ENCODE measurements at places on chromosomes 7 and 10.
A peak's percentile ranks its signal among the peaks of the same experiment; 100 is the strongest.

DNA sequence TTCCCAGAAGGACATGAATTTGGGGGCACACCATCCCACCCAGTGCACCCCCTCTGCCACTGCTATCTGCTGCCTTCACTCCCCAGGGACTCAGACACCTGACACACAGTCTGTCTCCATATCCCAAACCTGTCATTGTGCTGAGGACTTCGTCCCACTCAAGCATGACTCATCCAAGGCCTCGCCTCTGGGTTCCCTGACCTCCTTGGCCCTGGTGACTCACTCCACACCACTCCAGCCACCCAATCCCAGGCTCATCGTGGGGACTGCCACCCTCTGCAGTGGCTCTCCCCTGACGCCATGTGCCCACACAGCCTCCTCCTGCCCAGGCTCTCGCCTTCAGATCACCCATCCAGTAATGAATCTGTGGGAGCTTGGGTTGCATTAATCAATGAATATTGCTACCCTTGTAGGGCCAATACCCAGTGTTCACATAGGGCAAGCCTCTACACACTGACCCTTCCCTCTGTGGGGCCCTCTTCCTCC lies 6.6 kb upstream of the INSIG1 start:
- peak; percentile 89 for DNase-seq

DNA sequence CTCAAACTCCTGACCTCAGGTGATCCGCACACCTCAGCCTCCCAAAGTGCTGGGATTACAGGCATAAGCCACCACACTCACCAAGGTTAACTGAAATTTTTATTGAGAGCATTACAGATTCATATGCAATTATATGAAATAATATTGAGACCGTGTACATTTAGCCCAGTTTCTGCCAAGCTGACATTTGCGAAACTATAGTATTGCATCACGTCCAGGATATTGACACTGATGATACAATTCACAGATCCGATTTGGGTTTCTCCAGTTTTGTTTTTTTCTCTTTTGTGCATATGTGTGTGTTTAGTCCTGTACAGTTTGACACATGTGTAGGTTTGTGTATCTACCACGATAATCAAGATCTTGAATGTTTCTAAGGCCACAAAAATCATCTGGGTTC lies 627.9 kb upstream of the FOXK1 start:
- no peak for DNase-seq

DNA sequence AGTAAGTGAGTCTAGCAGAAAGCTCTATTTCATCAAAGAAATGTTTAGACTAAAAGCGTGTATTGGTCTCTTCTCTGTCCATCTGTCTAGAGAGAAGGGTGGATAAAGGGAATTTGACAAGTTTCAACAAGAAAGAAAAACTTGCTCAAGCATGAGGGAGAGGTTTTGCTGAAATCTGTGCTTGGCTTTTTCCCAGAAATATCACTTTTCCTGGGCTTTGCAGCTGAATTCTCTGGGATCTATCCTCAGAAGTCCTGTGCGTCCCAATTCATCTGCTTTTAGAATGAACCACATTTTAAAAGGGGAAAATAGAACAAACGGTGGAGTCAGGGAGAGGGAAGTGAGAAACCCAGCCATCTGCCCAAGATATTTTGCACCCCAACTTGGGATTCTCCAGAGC lies 59.6 kb upstream of the CELF2 start:
- DNase-seq = no peak

DNA sequence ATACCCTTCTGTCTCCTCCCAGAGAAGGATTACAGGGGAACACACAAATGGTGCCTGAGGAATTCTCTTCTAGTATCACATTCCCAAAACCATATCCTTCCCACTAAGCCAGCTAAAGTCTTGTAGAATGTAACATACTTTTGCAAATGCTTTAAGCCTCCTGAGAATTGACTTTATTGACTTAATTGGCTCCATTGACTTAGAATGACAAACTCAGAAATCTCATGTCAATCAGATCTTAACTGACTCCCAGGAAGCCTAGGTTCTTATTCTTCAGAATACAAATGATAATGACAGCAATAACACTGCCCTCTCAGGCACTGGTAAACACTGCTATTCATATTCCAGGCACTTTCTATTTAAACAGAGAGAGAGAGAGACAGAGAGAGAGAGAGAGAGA lies 356.9 kb upstream of the PRKCQ start:
- no peak for DNase-seq

- peak; percentile 89 for DNase-seq
Measured at GRCh38 chr7:92634924-92635519, 44.8 kb upstream of the FAM133B start.

- no peak for DNase-seq
Measured at GRCh38 chr7:73890555-73891147, 29.7 kb downstream of the TMEM270 start.

DNA sequence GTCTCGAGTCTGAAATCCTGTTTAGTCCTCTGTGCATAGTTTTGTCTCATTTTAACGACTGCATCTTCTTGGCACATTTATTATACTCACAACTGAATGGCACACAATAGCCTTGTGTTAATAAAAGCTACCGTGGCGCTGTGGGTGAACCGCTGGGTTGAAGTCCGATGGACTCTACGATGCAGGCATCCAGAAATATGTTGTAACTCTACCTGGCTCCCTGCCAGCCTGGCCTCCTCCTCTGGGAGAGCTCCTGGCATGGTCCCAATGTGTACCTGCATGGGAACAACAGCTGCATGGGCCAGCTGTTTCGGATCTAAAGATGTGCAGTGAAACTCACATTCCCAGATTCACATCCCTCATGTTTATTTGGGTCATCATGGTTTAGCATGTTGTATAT lies 3.7 kb upstream of the DPYSL4 start:
- DNase-seq = no peak

GRCh38 chr7:67644151-67644550 lies 647.5 kb downstream of the TYW1 start:
- DNase-seq = no peak

GRCh38 chr7:137846827-137847567 lies at the start of gene DGKI:
TSS of gene DGKI (minus strand) at chr7:137846974.
- DNase-seq = no peak

DNA sequence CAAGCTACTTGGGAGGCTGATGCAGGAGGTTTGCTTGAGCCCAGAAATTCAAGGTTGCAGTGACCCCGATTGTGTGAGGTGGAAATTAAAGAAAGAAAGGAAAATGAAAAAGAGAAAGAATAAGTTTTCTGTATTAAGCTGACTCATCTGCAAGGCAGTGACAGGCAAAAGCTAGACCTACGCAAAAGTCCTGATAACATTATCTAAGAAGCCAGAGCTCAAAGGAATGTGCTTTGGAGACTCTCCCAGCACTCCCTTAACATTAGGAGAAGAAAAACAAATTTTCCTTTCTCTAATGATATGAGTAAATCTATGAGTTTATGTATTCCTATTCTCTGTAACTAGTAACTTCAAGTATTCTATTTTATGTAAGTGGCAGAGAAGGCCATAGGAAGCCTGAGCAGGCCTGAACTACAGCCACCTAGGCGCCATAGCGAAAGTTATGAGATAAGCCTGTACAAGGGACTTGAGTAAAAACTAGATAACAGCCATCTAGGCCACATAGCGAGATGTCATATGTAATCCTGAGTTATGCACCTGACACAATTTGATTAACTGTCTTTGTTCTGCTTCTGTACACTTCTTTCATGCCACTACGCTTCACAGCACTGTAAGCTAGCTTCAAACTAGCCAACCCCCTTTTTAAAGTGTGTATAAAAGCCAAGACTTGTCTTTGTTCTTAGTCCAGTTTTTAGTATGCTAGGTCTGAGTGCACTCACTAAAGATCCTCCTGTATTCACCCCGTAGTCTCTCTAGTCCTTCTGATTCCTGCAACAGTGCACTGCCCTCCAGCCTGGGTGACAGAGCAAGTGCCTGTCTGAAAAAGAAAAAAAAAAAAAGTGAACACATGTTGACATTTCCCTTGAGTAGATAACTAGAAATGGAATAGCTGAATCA lies 9.4 kb upstream of the ZWINT start:
- peak; percentile 19 for DNase-seq

GRCh38 chr10:101030496-101031127 lies 317 bp downstream of the PDZD7 start:
- DNase-seq = no peak

GRCh38 chr7:28076423-28077200 lies 104.0 kb downstream of the JAZF1 start:
- DNase-seq = no peak

DNA sequence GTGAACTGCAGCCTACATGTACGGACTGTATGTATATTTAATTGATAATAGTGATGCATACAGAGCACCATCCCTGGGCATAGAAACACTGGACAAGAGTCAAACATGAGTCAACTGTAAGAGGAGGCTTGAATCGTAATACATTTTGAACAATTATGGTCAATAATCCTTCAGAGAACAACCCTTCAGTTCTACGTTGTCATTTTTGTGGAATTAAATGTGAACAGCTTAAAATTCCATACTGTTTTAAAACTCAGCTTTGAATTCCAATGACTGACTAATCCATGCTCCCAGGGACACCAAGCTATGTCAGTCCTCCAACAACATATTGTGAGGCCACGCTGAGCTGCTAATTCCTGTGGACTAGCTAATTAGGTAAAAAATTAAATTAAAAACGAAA lies 41.5 kb upstream of the KMT2E start:
- no peak for DNase-seq

DNA sequence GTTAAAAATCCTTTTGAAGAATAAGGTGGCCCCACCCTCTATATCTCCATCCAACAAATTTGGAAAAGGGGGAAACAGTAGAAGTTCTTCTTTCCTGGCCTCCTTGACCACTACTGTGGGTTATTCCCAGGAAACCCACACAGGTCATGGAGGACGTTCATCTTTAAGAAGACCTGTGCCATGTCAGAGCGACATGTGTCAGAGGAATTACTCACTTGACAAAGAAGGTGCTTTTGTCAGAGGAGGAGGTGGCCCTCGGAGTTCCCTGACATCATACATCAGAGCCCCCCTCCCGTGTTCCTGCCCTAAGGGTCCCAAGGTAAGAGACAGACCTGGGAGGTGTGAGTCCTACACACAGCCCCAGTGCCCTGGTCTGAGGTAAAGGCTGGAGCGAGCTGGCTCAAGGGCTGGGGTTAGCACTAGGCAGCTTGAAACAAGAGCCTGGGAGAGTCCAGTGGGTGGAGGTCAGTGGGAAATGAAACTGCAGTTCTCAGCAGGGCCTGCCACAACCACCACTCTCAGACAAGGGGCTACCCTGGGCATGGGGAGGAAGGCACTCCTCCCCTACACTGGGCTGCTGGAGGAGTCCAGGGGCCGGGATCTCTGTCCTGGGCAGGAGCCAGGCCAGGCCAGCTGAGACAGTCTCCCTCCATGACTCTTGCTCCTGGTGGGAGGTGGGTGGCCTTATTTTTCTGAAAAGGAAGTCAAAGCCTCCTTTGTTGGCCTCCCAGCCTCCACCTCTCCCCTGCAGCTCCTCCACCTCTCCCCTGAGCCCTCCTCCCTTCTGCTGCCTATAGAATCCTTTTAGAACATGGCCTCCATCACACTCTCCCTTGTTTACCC lies 21.8 kb upstream of the ZMIZ1 start:
- no peak for DNase-seq

GRCh38 chr10:93222211-93222754 lies 148.6 kb downstream of the CYP26A1 start:
- no peak for DNase-seq

GRCh38 chr10:63801166-63801565 lies 280.0 kb downstream of the REEP3 start:
- no peak for DNase-seq

DNA sequence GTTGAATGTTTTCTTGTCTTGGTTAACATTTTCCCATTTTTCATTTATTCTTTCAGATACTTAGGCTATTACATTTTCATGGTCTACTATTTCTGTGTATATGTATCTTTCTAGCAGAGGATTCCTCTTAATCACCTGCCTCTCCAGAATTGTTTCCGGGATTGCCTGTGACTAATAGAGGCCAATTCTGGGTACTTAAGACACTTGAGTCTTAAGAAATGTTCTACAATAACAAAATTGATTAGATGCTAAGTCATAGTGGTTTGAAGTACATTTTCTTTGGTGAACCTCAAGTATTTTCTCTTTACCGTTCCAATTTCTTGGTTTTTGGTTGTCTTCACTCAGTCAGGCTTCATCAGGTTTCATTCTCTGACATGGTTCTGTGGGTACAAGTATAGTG lies 26.4 kb downstream of the BBS9 start:
- no peak for DNase-seq

GRCh38 chr10:86065711-86066251 lies 300.8 kb downstream of the GRID1 start:
- DNase-seq = no peak

DNA sequence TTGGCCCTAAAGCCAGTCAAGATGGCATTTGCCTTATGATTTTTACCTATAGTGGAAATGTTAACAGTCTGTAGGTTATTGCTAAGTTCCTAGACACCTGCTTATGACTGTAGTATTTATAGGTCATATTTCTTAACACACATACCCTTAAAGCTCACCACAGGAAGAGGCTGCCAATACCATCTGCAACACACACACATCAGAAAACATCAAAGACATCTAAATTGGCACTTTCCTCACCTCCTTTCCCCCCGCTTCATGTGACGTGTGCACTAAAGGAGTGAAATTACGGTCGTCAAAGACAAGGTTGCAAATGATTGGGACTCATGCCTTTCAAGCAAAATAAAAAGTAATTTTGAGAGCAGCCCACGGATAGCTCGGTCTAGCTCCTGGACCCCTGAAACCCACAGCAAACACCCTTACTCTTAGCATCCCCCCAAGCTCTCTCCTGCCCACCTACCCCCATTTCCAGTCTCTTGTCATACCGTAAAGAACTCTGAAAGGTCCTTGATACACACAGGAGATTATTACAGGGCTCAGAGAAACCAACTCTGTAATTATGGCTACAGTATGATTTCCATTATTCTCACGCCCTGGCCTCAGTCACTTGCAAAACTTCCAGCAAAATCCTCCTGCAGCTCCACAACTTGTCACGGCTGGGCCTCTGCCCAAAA lies 90.5 kb downstream of the PLXNA4 start:
- DNase-seq = no peak

GRCh38 chr7:17021205-17021604 lies 139.4 kb upstream of the AGR3 start:
- DNase-seq = no peak

DNA sequence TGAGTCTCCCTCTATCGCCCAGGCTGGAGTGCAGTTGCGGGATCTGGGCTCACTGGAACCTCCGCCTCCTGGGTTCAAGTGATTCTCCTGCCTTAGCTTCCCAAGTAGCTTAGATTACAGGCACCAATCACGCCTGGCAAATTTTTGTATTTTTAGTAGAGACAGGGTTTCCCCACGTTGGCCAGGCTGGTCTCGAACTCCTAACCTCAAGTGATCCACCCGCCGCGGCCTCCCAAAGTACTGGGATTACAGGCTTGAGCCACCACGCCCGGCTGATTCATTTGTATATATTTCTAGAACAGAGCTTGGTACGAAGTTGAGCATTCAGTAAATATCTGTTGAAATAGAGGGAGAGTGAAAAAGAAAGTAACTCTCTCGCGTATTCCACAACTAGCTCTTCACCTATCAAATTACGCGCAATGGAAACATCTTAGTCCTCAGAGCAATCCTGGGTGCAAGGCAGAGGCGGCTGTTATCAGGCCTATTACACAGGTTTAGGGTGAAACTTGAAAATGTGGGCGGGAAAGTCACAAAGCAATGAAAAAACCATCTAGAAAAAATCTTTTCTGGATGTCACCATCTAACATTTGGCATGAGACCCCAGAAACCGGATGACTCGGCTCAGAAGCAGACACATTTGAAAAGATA lies 707 bp upstream of the GHITM start:
- DNase-seq = no peak

- DNase-seq = no peak
Measured at GRCh38 chr7:39043531-39043930, 65.8 kb downstream of the POU6F2 start.

All from RKO (cell line).